Memory B cell (primary cell): ENCODE measurements at places on chromosomes 2 and 18.

DNA sequence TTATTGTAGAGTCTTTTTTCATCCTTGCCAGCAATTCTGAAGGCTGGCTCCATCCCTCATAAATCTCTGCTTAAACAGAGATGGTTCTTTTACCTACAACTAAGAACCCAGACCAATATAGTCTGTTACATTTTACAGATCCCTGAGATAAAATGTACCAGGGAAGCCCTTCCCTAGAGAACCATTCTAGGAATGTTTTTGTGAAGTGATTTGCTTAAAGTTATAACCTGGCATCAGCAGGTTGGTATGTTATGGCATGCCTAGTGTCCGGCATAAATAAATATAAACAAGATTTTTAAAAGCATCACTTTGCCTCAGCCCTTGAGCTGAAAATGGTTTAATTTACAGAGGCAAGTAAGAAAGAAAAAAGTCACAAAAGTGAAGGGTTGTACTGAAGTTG is 18.5 kb upstream of the NPAS2 start:
- DNase-seq, result no peak

DNA sequence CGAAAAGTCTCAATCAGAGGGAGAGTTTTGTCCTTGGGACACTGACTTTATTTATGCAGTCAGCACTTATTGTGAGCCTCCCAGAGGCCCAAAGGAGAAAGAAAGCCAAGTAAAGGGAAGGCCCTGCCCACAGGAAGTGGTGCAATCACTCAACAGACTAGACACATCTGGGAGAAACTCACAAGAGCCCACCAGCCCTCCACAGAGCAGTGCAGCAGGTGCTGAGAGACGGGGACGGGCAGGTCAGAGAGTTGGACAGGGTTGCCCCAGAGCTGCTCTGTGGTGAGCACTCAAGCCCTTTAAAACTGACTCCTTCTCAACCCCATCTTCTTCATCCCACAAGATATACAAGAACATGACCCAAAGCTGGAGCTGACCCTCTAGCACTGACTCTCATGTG is 96.0 kb downstream of the TFCP2L1 start:
- no peak for DNase-seq

DNA sequence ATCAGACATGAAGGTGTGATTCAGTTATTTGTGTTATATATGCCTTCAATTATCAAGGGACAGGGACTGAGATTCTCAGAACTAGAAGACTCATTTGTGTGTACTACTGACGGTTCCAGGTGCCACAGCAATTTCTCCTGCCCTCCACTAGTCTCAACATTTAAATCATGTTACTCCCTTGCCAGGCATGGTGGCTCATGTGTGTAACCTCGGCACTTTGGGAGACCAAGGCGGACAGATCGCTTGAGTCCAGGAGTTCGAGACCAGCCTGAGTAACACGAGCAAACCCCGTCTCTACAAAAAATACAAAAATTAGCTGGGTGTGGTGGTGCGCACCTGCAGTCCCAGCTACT is 1.1 kb downstream of the CNDP2 start:
- DNase-seq, result no peak

- DNase-seq, result no peak
These were observed 58.7 kb upstream of the GAREM2 start for GRCh38 chr2:26114151-26114550.

DNA sequence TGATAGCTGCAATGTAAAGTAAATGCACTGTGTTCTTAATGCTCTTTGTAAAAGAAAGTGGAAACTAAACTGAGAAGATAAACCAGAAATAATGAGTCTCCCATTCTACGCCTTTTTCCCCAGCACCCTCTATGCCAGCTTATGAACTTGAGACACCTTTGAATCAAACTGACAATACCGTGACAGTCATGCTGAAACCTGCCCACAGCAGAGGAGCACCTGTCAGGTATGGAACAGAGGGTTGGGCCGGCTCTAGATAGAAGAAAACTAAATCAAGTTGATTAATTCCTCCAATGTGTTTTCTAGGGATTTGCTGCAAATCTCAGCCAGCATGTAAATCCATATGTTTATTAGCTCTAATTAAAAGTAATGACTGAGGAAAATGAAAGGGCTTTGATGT is 520.6 kb upstream of the RAB12 start:
- DNase-seq, result no peak

DNA sequence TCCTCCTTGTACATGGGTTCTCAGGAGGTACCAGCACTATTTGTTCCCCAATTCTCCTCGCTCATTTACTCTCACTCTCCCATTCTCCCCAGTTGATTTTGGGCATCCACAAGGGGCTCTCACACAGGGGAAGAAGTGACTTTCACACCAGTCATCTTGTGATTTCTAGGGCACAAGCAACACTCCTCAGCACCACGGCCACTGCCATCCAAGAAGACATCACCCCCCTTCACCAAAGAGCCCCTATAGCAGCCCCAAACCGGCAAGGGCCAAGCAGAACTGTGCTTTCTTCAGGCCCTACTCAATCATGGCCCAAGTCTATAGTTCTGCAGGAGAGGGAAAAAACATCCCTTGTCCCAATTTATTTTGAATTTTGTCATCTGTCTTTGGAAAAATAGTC is 209.2 kb upstream of the ARL4C start:
- DNase-seq, result no peak

DNA sequence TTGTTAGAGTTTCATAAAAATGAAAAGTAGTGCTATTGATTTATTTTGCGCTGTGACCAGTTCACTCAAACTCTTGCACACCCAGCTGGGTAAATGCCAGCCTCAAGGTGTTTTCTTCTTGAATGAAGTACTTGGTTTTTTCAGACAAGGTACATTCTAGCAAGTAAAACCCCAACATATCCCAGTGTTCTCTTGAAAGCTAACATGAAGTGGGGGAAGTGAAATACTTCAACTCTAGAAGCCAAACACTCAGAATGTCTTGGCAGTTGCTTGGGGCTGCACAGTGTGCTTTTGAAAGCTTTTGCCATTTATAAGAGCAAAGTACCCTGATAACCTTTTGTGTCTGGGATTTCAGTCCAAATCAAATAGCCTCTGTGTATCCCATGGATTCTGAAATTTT is 13.4 kb downstream of the NPAS2 start:
- no peak for DNase-seq

GRCh38 chr18:5462227-5462626 is 81.6 kb downstream of the EPB41L3 start:
- DNase-seq, result no peak

GRCh38 chr2:226011716-226012450 is 612.4 kb downstream of the NYAP2 start:
- no peak for DNase-seq

GRCh38 chr18:39938676-39939608 is 2016.1 kb upstream of the PIK3C3 start:
- no peak for DNase-seq

- DNase-seq, result no peak
These were observed 42.3 kb downstream of the FAM124B start for GRCh38 chr2:224359569-224359968.

DNA sequence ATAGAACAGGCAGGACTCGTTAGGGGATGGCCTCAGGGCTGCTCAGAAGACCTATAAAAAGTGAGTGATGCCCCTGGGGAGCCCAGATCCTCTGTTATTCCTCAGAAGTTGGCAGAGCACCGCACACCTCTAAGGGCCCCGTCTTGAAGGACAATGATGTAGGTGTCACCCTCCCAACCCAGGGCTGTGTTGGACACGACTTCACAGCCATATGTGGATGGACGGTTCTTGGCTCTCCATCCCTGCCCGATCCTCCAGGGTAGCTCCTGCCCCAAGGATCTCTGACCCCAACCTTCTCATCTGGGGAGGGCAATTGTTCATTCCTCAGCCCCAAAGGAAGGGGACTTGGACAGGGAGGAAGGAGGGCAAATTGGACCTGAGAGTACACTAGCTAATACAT is 246.1 kb downstream of the DYSF start:
- no peak for DNase-seq

DNA sequence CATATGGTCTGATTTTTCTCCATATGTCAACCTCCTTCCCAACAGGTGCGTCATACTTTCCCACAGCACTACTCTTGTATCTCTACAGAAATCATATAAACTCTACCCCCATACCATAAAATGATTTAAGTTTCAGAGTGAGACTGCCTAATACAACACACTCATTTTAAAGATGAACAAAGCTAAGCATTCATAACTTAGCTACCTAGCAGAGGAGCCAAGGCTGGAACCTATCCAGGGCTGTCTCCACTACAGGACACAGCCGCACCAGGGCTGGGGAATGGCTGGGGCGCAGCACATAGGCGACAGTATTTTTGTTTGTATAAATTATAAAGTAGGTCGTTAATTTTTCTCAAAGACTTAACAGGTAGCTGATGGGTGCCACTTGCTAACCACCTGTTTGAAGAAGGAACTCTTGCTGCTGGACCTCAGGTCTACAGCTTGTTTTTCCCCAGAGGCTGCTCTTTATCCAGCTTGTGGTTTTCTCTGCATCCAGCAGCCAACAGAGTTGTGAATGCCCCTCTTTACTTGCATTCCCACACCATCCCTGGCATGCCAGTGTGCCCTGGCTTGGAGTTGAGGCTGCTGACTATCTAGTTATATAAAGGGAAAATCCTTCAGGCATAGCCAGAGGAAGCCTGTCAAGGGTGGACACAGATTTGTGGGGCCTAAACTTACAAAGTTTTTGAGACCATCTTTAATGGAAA is 62.0 kb downstream of the HNRNPLL start:
- DNase-seq, result no peak

DNA sequence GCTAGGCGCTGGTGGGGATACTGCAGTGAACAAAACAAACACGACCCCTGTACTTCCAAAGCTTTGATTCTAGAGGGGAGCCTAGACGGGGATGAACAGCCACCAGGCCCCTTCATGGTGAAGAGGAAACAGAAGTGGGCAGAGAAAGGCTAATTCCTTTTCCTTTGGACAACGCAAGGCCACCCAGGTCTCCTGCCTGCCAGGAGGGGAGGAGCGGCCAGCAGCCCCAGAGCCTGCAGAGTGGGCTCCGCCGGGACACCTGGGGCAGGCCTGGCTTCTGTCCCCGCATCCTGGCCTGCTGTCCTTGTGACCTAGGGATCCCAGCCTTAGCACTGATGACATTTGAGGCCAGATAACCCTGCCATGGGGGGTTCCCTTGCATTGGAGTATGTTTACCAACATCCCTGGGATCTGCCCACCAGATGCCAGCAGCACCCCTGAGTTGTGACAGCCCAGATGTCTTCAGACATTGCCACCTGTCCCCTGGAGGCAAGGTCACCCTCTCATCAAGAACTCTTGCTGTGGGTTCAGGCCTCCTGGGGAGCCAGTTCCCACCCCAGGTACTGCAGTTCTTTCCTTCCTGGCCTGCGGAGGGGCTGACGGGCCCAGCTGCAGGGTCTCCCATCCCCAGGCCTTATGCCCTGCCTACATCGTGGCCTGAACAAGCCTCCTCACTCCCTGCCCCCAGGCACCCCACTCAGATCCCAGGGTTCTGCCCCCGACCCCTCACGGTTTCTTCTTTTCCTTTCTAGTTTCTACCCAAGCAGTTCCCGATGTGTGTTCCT is 125.7 kb downstream of the SEPTIN10 start:
- DNase-seq, result no peak

DNA sequence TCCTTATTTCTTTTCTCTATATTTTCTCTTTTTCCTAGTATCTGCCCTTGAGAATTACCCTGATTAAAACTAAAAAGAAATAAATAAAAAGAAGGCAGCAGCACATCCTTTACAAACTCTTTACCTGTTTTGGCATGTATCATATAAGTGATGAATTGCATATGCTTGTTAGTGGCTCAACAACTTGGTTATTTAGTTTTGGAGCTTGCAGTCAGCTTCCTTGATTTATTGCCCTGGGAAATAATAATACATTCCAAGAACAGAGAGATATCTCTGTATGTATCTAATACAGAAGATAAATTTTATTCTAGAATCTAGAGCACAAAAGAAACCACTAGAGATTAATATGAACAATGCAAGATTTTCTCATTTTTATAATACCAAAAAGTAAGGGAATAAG is 139.8 kb upstream of the ZC3H15 start:
- DNase-seq, result no peak

DNA sequence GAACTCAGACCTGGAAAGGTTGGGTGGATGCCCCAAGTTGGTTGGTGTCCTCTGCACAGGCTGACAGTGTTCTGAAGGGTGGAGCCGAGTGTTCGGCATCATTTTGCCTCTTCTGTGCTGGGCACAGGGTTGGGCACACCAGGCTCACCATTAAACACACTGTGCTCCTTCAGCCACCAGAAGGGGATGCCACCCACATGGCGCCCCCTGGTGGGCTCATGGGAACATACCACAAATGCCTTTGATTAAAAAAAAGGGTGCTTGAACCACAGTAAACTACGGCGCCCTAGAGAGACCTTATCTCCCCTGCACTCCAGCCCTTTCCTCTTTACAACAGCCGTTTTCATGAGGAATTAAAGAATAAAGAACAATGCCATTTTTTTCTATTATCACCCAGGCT is 89.4 kb downstream of the CELF4 start:
- DNase-seq, result no peak

- no peak for DNase-seq
These were observed 2.9 kb upstream of the MRPL44 start for GRCh38 chr2:223954401-223954800.

DNA sequence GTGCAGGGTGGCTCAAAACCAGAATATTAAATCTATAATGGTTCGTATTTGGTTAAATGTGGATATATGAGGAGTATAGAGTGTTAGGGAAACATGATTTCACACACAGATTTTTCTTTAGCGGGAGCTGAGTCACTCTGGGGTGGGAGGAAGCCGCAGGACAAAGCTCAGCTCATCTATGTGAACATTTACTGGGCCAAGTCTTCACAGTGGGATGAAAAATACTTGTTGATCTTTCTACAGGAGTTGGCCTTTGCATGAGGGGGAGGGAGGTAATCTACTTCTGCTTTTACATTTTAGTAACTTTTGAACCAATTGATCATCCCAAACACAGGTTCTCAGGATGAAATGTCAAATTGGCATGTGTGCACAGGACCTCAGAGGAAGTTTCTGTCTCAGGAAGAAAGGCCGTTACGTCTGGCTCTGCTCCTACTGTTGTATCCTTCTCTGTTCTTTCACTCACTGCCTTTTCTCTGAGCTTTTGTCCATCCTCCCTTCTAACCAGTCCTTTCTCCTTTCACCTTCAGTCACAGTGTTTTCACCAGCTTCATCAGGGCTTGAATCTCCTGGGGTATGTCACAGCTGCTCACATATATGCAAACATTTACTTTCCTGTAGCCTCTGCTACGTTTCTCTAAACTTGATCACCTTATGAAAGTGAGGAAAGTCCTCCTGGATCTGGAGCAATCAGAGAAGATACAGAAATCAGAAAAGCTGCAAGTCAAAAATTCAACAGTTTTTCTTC is 943.3 kb upstream of the FANCL start:
- DNase-seq, result no peak

GRCh38 chr2:154240921-154241379 is 369.2 kb downstream of the GALNT13 start:
- DNase-seq, result no peak

DNA sequence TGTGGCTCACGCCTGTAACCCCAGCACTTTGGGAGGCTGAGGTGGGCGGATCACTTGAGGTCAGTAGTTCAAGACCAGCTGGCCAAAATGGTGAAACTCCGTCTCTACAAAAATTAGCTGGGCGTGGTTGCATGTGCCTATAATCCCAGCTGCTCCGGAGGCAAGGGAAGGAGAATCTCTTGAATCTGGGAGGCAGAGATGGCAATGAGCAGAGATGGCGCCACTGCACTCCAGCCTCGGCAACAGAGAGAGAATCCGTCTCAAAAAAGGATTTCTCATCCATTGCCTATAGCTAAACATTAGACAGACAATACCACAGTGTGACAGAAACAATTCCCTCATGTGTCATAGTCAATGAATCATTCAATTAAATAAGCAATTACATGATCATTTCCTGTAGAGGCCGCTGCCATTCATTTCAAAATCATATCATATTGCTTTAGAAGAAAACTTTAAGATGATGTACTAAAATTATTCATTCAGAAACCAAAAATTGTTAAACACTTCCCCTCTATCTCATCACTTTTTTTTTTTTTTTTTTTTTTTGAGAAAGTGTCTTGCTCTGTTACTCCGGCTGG is 69.5 kb upstream of the TGIF1 start:
- DNase-seq, result no peak
